ENCODE measurements at places on chromosomes 7 and 10.

DNA sequence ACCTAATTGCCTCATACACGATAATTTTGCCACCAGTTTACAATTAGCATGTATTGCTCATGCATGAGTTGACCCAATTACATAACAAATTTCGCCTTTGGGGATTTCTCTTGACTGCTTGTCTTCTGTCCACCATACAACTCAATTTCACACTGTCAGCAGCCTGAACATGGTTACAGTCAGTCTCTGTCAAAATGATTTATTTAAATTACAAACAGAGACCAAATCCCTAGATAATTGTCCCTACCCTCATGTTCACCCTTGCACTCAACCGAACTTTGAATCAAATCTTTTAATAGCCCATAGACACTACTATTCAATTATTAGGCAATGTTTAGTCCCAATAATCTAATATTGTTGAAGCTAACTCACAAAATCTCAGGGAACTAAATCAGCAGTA is 59.7 kb upstream of the NEBL start:
- DNase-seq: no peak

DNA sequence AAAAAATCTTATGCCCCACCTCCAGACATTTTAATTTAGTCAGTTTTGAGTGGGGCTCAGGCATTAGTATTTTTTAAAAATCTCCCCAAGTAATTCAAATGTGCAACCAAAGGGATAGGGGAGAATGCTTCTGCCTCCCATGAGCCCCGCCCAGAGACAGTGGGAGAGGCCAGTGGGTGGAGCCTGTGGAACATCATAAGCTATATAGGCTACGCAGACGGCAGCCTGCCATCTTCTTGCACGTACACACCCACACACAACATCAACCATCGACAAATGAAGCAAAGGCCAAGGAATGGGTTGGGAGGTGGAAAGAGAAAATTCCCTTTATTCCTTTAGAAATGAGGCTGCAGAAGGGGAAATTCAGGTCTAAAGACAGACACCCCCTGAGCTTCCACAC is 25.2 kb downstream of the CREB3L2 start:
- no peak for DNase-seq

DNA sequence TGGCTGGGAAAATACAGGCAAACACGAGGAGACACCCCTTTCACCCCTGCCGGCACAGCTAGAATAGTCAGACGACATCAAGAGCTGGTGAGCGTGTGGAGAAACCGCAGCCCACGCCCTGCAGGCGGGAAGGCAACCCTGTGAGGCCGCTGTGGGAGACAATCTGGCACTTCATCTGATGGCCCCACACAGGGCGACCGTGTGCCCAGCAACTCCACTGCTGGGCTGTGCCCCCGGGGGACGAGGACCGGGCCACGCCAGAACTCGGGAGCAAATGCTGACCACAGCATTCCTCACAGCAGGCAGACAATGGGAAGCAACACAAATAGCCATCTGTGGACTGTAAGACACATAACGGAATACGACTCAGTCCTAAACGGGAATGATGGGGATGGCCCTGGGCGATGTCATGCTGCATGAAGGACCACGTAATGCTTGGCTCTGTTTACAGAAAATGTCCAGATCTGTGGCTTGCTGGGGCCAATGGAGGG is 58.9 kb downstream of the CFAP46 start:
- DNase-seq: no peak

GRCh38 chr10:84845628-84846261 is 517.4 kb downstream of the CCSER2 start:
- DNase-seq: no peak
